ENCODE measurements at places on chromosomes 13 and 19.
A peak's percentile ranks its signal among the peaks of the same experiment; 100 is the strongest.

DNA sequence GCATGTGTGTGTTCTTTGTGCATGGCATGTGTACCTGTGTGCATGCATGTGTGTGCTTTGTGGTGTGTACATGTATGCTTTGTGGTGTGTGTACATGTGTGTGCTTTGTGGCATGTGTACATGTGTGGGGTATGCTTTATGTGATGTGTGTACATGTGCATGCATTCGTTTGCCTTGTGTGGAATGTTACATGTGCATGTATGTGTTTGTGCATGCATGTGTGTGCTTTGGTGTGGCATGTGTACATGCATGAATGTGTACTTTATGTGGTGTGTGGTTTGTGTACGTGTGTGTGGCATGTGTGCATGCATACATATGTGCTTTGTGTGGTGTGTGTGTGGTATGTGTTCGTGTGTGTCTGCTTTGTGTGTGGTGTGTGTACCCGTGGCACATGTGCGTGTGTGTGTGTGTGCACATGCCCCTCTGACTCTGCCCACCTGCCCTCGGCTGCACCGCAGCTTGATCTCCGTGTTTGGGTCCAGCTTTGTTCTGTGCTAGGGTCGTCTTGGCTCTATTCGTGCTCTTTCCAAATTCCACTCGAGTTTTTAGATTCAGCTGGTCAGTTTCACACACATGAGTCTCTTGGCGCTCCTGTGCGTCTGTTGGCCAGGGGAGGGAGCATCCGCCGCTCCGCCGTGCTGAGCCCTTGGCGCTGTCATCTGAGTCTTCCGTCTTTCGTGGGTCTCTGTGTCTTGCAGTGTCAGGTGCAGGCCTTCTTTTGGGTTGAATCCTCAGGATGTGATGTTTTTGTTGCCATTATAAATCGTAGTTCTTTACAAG, 46.5 kb upstream of the TFDP1 start:
- DNase-seq, result no peak

DNA sequence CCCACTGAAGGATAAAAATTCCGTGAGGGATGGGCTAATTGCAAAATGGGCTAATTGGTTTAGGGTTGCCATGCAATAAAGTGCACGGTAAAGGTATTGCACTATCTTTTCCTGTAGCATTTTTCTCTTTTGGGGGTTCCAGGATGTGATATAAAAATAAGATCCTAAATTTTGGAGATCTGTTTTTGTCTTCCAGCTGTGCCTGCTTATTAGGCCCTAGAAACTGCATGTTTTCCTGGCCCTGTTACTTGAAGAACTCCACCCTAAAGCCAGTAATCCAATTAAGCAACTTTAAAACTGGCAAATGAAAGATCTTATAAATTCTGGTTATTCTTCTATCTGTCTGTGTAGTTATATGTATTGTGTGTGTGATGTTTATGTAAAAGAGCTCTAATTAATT, 2489.6 kb downstream of the PCDH9 start:
- DNase-seq, result no peak

DNA sequence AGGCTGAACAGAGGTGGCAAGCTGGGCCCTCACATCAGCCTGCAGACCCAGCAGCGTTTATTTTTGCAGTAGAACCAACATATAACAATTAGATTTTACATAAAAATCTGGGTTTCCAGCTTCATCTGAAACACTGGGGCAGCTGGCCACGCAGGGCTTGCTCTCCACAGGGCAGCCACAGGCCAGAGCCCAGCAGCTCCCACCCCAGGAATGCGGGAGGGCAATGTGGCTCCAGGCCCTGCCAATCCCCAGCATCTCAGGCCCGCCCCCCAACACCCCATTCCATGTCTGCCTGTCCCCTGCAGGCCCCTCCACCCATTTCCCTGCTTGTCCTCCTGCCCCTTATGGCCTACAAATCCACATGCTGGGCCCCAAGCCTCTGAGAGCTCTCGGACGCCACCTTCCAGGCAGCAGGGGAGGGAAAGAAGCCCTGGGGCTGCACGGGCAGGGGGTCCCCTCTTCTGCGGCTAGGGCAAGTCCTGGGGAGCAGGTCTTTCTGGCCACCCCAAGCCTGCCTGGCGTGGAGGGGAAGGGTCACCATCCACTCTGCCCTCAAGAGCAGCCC, 15.0 kb upstream of the VSTM2B start:
- DNase-seq, result no peak

DNA sequence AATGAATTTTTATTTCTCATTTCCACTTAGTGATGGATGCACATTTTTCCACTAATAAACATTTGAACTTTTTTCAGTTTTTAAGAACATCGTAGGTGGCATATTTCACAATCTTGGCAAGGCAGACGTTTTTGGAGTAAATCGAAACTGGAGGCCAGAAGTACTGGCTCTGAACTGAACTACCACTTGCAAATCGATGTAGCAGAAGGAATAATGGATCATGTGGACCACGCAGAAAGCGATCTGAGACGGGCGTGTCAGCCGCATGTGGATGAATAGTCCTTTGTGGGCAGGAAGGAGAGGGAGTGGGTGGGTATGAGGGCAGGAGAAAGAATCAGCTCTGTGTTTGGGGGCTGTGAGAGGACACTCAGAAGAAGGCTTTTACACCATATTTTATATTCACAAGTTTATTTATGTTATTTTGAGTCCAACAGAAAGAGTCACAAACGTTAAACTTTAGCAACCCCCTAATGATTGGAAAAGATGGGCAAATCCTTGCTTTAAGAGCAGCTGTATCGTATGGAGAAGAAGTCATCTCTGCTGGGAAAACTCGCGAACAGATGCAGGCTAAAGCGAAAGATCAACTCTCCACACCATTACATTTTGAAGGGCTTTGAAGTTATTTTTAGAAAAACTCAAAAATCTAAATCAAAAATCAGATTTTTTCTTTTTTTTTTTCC, 90.5 kb downstream of the COL4A2 start:
- no peak for DNase-seq

- DNase-seq, result no peak
Observed at GRCh38 chr13:43044720-43045301, 21.4 kb downstream of the DNAJC15 start.

DNA sequence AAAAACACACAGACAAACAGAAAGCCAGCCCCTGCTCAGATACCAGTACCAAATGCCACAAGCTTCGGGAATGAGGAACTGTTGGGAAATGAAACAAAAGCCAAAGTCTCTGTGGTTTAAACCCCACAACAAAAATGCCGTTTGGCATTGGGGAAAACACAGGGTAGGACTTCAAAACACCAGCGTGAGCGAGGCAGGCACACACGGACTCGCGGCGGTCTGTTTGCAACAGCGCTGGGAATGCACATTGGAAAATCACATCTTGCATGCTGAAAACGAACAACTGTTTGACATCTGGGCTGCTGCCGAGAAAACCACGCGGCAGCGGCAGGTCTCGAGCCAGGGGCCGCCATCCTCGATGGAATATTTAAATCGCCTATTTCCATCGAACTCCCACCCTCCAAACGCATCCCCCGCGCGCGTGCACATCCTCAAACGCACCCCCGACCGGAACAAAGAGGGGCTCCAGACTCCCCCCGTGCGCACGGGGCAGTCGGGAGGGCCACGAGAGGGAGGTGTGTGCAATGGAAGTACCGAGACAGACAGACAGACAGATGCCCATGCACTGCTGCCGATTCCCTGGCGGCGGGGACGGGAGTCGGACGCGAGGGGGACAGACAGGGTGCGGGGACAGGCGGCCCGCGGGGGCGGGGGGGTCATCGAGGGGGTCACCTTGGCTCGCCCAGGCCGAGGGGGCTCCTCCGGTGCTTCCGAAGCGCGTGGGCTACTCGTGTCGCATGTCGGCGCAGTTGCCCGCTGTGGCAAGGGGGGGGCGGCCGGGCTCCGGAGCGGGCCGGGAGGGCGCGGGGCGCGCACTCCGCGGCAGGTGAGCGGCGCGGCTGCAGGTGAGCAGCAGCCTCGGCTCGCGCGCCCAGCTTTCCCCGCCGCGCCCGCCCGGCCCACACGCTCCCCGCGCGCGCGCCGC, at the start of gene GPR12:
Gene GPR12, minus strand, starts transcription at position 880 of the 925 bp plus-strand sequence. CDS start 959 bp downstream, outside the sequence.
- no peak for DNase-seq

DNA sequence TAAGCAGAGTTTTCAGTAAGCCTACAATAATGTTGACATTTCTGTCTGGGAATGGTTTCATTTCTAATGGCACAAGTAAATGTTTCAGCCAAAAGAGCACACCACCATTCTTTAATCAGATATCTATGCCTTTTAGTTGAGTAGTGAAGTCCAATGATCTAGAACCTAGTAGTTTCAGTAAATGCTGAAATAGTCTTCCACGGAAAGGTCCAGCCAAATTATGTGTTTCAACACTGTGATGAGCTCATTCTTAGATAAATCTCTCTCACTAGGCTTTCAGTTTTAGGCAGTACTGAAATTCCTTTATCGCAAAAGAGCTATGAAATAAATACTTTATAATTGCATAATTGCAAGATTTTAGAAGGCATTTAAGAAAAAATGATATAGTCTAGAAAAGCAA, 816.8 kb upstream of the PCDH9 start:
- DNase-seq, result no peak

DNA sequence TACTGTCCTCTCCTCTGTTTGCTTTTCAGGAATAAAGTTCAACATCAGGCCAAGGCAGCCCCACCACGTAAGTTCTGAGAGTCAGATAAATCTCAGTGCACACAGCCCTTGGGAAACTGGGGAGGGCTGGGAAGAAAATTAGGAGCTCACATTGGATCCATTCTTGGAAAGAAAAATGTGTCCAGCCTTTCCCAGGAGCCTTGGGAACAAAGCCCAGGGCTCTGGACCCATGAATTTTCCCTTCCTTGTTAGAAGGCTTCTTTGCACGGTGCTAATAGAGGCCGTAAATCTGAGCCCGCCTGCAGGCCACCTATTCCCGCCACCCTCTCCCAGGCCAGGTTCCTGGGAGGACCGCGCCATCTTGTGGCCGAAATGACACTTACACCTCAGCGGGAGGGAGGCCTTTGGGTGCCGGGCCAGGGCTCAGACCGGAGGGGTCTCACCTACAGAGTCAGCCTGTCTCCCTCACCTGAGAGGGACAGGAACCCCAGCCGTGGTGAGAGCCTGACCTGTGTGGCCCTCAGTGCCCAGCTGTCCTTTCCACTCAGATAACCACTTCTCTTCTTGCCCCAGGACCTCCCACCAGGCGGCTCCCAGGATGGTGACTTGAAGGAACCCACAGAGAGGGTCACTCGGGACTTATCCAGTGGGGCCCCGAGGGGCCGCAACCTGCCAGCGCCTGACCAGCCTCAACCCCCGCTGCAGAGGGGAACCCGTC, 25.1 kb upstream of the KCTD15 start:
- DNase-seq, result peak; percentile 30

GRCh38 chr13:111289251-111289650, 31.2 kb upstream of the TEX29 start:
- no peak for DNase-seq

DNA sequence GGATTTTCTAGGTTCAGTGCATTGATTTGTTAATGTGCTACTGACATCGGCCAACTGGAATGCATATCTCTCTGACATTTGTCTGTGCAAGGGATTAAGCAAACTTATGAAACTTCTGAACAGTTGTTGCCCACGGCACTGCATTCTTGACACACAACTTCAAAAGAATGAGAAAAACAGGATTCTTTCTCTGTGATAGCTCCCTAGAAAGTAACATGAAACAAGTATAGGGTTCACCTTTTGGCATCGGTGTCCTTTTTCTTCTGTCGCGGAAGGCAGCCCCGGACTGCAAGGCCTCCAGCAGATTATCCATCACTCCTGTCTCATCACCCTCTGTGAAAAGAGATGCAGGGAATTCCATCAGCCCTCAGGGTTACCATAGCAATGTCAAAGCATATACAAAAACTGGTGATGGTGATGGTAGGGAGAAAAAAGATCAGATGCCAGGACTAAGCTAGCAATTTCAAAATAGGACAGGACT, 389.2 kb downstream of the DIAPH3 start:
- DNase-seq, result peak; percentile 38

GRCh38 chr13:80047406-80047805, 293.5 kb downstream of the SPRY2 start:
- no peak for DNase-seq

GRCh38 chr19:7869453-7869909, 4.7 kb downstream of the PRR36 start:
- DNase-seq, result no peak

DNA sequence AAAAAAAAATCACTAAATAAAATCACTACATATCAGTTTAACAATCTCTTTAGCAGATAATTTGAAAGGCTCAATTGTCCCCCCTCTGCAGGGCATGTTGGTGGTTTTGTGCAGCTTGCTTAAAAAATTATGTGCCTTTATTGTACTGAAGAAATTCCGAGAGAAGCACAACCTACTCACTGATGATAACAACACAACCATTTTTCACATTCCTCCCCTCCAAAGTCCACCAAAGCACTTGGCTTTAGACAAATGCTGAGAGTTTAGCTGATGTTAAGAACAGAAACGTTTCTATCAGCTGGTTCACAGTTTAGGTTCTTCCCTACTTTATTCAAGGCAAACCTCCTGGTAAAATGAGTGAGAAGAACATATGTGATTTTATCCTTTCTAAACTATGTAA, 923 bp downstream of the DOCK9 start:
- DNase-seq, result peak; percentile 26

- DNase-seq, result no peak
Observed at GRCh38 chr13:95226050-95226449, 75.2 kb downstream of the ABCC4 start.

DNA sequence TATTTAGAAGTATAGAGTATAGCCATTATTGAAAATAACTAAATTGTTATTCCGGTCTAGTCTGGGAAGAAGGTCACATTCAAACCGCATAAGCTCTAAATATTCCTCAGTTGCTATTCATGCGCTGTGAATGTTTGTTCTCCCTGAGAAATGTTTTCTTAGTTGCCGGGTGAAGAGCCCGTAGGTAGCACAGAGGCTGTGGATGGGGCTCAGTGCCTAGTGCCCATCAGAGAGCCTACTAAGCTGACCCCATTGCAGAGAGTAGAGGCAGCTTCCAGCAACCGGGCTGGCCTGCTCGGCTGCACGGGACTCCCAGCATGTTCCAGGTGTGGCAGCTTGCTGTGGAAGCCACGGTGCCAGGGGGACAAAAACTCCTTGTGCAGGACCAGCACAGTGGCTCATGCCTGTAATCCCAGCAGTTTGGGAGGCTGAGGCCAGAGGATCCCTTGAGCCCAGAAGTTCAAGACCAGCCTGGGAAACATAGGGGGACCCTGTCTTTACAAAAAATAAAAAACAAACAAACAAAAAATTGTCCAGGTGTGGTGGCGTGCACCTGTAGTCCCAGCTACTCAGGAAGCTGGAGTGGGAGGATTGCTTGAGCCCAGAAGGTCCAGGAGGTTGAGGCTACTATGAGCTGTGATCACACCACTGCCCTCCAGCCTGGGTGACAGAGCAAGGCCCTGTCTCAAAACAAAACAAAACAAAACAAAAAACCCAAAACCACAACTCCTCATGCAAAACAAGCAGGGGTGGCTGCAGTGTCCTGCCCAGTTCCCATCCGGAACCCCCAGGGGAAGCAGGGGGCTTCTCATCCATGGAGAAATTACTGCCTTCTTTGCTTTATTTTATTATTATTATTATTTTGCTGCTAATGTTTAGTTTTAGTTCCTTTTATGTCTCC, 82.5 kb downstream of the KCTD15 start:
- no peak for DNase-seq

- DNase-seq, result no peak
Observed at GRCh38 chr19:32555786-32556185, 25.2 kb upstream of the PDCD5 start.
